Dermis microvascular lymphatic vessel endothelial cell (primary cell): ENCODE measurements at places on chromosomes 16 and 17.

GRCh38 chr17:59154292-59154720 is 680 bp downstream of the SKA2 start:
- DNase-seq: no peak

GRCh38 chr17:78764871-78765270 is 17.2 kb downstream of the CYTH1 start:
- no peak for DNase-seq

GRCh38 chr17:82397449-82398335 is 20.5 kb upstream of the HEXD start:
- no peak for DNase-seq

GRCh38 chr16:24511174-24511573 is 28.2 kb upstream of the RBBP6 start:
- DNase-seq: no peak

DNA sequence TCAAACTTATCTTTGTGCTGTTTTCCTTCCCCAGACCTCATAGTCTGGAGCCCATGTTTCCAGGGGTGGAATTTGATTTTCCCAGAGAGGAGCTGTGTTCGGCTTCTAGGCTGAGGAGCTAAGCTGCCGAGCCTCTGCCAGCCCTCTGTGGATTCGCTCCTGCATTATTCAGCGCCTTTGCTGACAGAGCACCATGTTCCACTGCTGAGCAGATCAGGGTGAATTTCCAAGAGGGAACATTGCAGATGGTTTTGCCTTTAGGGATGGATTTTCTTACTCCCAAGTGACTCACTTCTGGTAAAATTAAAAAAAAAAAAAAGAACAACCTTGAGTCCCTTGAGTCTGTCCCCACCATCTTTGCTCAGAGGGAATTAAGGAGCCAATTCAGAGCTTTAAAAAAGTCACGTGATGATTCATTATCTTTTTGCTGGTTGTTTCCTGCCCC is 229.5 kb downstream of the PRKCA start:
- DNase-seq: no peak

GRCh38 chr16:63568164-63568563 is 1531.9 kb upstream of the CDH8 start:
- no peak for DNase-seq

GRCh38 chr16:85377388-85378144 is 235.6 kb upstream of the GSE1 start:
- no peak for DNase-seq
